ENCODE measurements at places on chromosomes 16 and 17. TPM values are rescaled to one million over a fixed set of nuclear protein-coding genes. Genes with fewer than 3 reads are reported as not detected.

Gene ELOB
- 364 TPM for polyA plus RNA-seq

Gene MCRIP1
- polyA plus RNA-seq = 190 TPM

Gene ATP2A1
- 0.39 TPM for polyA plus RNA-seq

Gene CRHR1
- polyA plus RNA-seq = not detected

Gene PTX4
- 0.07 TPM for polyA plus RNA-seq

Gene ZNF750
- 0.22 TPM for polyA plus RNA-seq

Gene CCL7
- polyA plus RNA-seq = 6.6 TPM

Gene TMEM98
- polyA plus RNA-seq = 48.2 TPM

Gene NPB
- not detected for polyA plus RNA-seq

Gene SLC6A2
- 0.18 TPM for polyA plus RNA-seq

Gene ALOX12
- polyA plus RNA-seq = not detected

Gene MYH1
- 0.05 TPM for polyA plus RNA-seq

Gene ARHGAP44
- polyA plus RNA-seq = 2.2 TPM

Gene PRKCA
- polyA plus RNA-seq = 6.3 TPM

Gene RAB11FIP4
- 12.3 TPM for polyA plus RNA-seq

Gene SLC35G6
- polyA plus RNA-seq = not detected

Gene KRT28
- not detected for polyA plus RNA-seq

Gene ARL4D
- polyA plus RNA-seq = 7.2 TPM

Gene CBLN1
- 0.30 TPM for polyA plus RNA-seq

Gene DPEP3
- polyA plus RNA-seq = 0.34 TPM

Gene HSF4
- polyA plus RNA-seq = 30.3 TPM

Gene TMC6
- 58.4 TPM for polyA plus RNA-seq

Gene ZSWIM7
- 53.8 TPM for polyA plus RNA-seq

Gene OMG
- 0.49 TPM for polyA plus RNA-seq

Gene ARMC5
- polyA plus RNA-seq = 10.3 TPM

Gene NPIPA5
- polyA plus RNA-seq = 3.7 TPM

Gene CCL4L2
- not detected for polyA plus RNA-seq

Gene TMEM170A
- 10.7 TPM for polyA plus RNA-seq

Gene PROCA1
- polyA plus RNA-seq = 0.35 TPM

Gene APOH
- not detected for polyA plus RNA-seq

Gene KRT32
- not detected for polyA plus RNA-seq

Gene SLC22A31
- polyA plus RNA-seq = 1.1 TPM

Gene TBC1D3H
- not detected for polyA plus RNA-seq

Gene TBC1D3E
- polyA plus RNA-seq = not detected

Gene CAVIN1
- polyA plus RNA-seq = 414 TPM

Gene HSD11B2
- 2.4 TPM for polyA plus RNA-seq

Gene PRSS27
- polyA plus RNA-seq = 0.68 TPM

Gene CTRB2
- polyA plus RNA-seq = 1.9 TPM

Gene PRM2
- not detected for polyA plus RNA-seq

Gene GGT6
- polyA plus RNA-seq = 1.6 TPM

Gene CD7
- polyA plus RNA-seq = 1.6 TPM

Gene ARMC7
- polyA plus RNA-seq = 4.2 TPM

Gene ORAI3
- polyA plus RNA-seq = 14.6 TPM

Gene TRIM47
- polyA plus RNA-seq = 12.7 TPM

Gene PRDM7
- not detected for polyA plus RNA-seq

All from adipose tissue (tissue), 3 donors.